ENCODE measurements at places on chromosomes 7 and 10.

- ATAC-seq = no peak
Observed at GRCh38 chr7:137816696-137817320, 30.0 kb downstream of the DGKI start.

- ATAC-seq = no peak
Observed at GRCh38 chr10:28800144-28800543, 122.8 kb downstream of the BAMBI start.

- ATAC-seq = no peak
Observed at GRCh38 chr7:11332865-11333228, 359.2 kb downstream of the PHF14 start.

DNA sequence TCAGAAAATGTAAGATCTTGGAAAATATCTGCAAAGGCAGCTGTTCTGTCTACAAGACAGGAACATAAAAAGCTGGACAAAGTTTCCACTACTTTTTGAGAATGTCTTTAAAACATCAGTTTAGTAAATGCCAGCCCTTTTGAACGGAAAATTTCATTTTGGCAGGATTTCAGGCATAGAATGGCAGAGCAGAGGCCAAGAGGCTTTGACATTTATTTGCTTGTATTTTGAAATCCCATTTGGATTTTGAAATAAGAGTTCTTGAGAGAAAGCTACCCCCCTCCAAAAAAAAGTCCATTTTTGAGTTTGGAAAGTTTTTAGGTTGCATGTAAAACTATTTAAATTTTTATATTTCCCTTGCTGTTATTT lies 3.1 kb upstream of the ETV1 start:
- ATAC-seq = no peak

GRCh38 chr7:25517906-25518305 lies 289.6 kb upstream of the NPVF start:
- ATAC-seq = no peak

- ATAC-seq = no peak
Observed at GRCh38 chr10:110764793-110765512, 106.8 kb upstream of the PDCD4 start.

DNA sequence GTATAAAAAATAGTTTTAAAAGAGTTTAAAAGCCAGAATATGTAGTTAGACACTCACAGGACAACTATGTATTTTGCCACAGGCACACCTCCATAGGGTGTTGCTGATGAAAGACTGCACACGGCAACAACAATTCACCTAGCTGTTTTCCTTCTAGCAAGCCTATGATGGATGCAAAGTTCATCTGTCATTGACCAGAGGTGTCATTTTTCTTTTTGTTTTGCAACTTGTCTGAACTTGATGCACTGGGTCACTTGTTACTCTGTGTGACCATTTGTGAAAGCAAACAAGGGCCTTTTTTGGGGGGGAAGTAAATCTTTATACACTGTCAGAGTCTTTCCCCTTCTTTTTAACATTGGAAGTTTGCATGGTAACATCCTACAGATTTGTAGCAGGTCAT lies 258.0 kb upstream of the SEMA3A start:
- no peak for ATAC-seq

GRCh38 chr10:81036257-81036656 lies 498.6 kb downstream of the SH2D4B start:
- ATAC-seq = no peak

DNA sequence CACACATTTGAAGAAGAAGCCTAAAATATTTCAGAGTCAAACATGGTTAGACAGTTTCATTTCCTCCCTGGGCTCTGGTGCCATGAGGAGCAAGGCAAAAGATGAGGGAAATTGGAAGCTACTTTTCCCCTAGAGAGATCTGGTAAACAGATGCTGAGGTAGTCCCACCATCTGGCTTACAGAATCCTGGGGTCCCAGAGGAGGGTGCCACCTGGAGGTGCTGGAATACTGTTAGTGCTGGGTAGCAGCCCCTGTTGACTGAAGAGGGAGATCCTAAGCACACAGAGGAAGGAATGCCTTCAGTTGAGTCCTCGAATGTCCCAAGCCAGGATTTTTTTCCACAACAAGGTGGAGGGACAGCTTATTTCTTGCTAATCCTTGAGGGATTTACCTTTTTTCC lies 160.1 kb downstream of the FZD1 start:
- no peak for ATAC-seq

DNA sequence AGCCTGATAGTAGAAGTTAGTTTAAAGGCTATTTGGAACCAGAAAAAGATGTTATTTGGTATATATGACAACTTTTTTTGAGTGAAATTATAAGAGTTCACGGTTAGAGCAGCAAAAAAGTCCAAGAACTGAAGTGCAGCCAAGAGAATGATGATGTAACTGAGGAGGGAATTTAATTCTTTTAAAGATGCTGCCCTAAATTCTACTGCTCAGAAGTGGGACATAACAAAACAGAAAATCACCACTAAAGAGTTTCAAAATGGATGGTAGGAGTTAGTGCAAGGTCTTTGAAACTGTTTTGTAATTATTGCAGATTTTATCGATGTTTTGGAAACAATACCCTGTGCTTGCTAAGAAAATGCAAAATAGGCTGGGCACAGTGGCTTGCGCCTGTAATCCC lies 6.5 kb downstream of the SAMD8 start:
- no peak for ATAC-seq

DNA sequence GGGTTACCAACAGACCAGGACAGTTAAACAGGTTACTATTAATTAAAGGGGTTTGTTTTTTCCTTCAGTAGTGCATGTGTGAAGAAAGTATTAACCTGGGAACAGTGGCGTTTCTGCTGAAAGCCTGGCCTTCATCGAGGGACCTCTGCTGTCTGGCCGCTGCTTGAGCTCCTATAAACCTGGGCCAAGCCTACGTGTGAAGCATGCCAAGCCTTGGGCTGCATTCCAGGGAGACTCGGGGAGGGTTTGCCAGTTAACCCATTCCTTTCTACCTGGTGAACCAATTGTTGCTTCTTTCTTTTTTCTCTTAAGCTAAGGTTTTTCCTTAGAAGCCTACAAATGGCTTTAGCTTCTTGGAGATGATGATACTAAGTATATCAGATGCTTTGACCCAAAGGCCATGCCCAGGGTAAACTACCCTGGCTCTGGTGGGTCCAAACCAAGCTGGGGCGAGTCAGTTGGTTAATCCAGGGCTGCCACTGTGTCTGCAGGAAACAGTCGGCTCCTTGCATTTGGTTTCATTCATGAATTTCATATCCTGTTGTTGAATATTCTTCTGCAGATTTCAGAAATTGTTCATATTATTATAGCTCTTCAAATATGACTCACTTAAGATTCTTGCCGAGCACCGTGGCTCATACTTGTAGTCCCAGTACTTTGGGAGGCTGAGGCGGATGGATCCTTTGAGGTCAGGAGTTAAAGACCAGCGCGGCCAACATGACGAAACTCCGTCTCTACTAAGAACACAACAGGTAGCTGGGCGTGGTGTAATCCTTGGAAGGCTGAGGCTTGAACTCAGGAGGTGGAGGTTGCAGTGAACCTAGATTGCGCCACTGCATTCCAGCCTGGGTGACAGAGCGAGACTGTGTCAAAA lies 23.8 kb downstream of the PFKP start:
- ATAC-seq = peak; percentile 87

DNA sequence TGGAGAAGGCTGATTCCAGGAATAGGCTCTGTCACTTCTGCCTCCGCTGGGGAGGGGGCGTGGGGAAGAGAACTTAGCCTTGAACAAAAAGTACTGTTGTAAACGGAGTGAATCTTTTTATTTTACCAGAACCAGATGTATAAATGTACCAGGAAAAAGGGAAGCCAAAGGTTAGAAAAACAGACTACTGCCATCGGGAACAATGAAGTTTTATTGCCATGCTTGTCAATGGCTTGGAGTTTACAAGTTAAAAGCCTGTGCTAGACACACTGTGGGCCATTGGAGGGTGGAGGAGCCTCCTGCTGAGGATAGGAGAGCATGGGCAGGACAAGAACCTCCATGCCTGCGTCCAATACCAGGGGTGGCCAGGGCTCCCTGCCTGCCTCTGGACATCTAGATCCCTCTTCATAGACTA lies 161.7 kb upstream of the LYZL2 start:
- ATAC-seq = no peak

DNA sequence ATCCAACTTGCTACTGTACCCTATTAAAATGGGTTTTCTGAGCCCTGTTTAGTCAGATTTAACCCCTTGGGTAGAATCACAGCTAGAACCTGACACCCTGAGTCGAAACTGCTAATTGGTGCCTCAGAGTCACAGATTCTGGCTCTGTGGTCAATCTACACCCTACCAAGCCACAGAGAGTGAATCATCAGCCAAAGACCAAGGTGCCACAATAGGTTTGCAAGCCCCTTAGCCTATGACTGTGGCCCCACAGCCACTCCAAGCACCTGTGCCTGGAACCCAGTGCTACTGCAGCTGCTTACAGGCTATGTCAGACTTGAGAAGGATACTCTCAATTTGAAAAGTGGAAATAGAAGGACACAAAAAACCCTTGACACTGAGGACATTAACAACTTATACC lies 202.8 kb upstream of the KCND2 start:
- no peak for ATAC-seq

DNA sequence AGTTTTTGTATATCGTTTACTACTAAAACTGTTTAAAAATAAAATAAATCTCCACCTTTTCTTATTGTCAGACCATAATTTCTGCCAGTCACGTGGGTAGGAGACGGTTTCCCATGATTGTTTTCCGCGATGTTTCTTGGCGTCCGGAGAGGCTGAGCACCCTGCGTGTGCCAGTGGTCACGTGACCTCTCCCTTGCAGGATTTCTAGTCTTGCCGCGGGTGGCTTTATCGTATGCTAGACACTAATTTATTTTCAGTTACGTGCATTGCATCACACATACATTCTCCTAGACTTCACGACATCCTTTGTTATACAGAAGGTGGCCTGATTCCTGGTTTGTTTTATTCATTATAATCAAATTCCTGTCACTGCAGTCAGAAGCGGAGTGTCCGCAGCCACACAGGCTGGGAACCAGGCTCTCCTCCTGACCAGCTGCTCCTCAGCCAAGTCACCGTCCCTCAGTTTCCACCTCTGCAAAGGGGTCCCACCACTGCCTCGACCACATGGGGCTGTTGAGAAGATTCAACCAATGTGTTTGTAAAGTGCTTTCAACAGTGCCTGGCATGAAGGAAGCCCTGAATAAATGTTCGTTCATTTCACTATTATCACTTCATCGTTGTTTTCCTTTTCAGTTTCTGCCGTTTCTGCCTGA lies 203.2 kb upstream of the PPP2R2D start:
- ATAC-seq = no peak

- ATAC-seq = peak; percentile 47
Observed at GRCh38 chr10:100826983-100827818, 81.8 kb downstream of the PAX2 start.

DNA sequence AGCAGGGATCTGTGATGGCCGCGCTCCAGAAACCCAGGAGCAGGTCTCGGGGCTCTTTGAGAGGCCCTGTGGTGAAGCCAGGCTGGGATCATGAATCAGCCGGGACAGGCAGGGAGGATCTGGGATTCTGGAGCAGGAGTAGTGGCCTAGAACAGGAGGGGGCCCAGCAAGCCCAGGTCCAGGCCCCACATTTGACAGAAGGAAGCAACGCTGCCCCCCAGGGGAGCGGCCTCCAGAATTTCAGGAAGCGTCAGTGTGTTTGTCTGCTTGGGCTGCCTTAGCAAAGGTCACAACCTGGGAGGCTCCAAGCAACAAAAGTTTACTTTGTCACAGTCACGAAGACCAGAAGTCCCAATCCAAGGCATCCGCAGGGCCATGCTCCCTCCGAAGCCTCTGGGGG lies 36.8 kb downstream of the CLRN3 start:
- ATAC-seq = no peak

DNA sequence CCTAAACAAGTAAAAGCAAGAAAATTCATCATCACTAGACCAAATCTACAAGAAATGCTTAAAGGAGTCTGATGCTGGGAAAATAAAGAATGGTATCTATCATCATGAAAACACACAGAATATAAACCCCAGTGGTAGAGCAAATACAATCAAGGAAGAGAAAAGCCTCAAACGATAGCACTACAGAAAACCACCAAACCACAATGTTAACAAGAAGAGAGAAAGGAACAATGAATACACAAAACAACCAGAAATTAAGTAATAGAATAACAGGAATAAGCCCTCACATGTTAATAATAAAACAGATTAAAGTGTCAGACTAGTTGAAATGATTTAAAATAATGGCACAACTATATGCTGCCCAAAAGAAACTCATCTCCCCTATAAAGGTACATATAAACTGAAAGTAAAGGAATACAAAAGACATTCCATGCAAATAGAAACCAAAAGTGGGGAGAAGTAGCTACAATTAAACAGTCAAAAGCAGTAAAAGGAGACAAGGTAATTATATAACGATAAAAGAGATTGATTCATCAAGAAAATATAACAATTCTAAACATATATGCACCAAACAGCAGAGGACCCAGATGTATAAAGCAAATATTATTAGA lies 77.3 kb downstream of the JMJD1C start:
- ATAC-seq = no peak

DNA sequence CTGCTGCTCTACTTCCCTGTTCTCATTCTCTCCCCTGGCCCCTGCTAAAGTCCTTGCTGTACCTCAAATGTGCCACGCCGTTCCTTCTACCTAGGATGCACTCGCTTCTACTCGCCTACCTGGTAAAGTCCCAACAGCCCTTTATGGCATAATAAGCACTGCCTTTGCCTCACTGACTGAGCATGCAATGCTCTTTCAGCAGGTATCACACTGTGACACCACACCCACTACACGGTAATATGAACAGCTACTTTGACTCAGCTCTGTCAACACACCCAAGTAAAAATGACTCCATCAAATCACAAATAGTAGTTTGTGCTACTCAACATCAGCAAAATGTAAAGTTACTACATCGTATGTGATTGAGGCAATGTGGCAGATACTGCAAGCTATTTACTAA lies 37.6 kb downstream of the FAM204A start:
- peak; percentile 86 for ATAC-seq

GRCh38 chr7:90266808-90267207 lies 21.8 kb downstream of the CFAP69 start:
- no peak for ATAC-seq

- no peak for ATAC-seq
Observed at GRCh38 chr7:42617071-42617765, 294.7 kb downstream of the C7orf25 start.

DNA sequence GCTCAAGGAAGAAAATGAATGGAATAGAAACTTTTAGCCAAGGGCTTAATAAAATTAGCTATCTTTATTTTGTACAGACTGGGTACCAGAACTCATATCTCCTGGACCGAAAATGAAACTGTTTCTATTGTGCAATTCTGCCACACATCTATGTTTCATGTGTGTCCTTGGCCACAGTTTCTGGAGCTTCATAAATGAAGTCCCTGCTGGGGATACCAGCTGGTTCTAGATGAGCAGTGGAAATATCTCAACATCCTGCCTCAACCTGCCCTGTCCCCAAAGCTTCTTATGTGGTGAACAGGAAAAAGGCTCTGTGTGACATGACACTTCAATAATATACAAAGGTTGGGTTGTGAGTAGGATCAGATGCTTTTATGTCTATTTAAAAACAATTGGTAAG lies 310.1 kb upstream of the SORCS1 start:
- ATAC-seq = no peak

GRCh38 chr10:51617576-51618235 lies 81.7 kb downstream of the CSTF2T start:
- no peak for ATAC-seq

- no peak for ATAC-seq
Observed at GRCh38 chr10:125141860-125142484, 18.4 kb downstream of the CTBP2 start.

Data from esophagus mucosa (tissue), 1 donor.